NCI-H526 treated with DMSO at 0.1 percent for 48 hours (cell line): ENCODE measurements at places on chromosomes 6 and 20.
A peak's percentile ranks its signal among the peaks of the same experiment; 100 is the strongest.

DNA sequence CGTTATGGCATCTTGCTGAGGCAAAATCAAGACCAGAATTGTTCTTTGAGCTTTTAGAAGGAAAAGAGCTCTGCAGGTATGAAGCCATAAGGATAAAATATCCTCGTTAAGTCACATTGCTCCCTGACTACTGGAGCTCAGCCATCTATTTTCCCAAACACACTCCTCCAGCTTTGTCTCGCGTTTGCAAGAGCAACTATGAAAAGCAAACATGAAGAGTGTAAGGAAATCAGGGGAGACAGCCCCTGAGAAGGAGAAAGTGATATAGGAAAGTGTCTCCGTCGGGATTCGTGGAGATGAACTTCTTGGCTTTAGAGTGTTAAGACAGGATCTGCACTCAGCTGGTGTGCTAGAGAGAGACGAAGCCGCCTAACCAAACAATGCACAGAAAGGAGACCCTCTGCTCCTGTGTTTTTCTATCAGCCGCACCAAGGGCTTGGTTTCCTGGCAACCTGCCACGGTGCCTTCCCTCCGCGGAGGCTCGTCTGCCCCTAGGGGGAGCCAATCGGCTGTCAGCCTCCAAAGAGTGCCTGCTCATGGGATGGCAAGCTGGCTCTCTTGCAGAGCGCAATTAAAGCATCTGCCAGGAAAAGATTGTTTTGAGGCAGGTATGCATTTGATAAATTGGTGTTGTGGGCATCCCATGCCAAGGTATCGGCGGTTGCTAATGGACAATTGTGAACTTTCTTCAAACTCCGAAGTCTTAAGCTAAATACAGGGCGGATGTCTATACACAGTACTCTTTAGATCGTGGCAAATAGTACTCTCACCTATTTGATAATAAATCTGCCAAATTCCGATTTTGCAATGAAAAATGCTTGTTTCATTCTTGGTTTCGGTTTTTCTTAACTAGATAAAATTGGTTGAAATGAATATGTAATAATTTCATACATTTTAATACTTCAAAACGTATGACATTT is 603.2 kb downstream of the RNF144B start:
- DNase-seq = peak; percentile 45

GRCh38 chr6:138161088-138161337 is 726 bp upstream of the ARFGEF3 start:
- no peak for DNase-seq

GRCh38 chr6:166861961-166862286 is 94.4 kb downstream of the RNASET2 start:
- DNase-seq = no peak

- no peak for DNase-seq
These were observed 38.0 kb upstream of the PDE10A start for GRCh38 chr6:165701005-165701404.

DNA sequence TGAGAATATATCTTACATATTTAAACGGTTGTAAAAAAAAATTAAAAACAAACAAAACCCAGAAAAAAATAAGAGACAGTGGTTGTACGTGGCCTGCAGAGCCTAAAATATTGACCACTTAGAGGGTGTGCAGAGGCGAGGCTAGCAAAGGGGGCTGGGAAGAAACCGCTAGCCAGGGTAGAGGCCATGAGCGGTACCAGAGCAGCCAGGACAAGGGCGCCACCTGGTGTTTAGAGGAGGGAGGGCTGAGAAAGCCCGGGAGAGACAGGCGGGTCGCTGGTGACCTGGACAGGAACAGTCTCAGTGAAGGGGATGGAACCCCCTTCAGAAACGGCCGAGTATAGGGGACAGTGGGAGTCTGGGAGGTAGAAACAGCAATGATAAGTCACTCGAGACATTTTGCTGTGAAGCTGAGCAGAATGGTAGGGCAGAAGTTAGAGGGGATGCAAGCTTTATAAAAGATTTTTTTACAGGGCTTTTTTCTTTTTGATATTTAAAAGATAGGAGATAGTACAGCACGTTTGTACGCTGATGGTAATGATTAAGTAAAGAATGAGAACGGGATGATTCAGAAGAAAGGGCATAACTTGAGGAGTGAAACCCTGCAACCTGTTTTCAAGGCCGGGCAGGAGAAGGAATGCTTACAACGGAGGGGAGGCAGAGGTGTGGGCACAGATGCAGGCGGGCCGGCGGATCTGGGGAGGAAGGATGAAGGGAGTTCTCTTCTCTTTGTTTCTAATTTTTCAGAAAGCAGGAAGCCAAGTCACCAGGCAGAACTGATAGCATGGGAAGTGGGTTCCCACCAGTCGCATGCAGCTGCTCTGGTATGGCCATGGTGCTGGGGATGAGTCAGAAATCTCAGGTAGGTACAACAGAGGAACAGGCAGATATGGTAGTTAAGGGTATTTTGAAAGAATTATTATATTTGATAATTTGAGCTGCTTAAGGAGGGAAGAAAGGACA is 76.2 kb downstream of the FAM229B start:
- no peak for DNase-seq

GRCh38 chr6:108100003-108100402 is 25.5 kb upstream of the OSTM1 start:
- DNase-seq = no peak

- DNase-seq = no peak
These were observed 184.7 kb upstream of the JARID2 start for GRCh38 chr6:15061180-15061641.

- DNase-seq = no peak
These were observed 96.6 kb upstream of the NXT1 start for GRCh38 chr20:23254034-23254433.

GRCh38 chr20:40241596-40242343 is 447.3 kb downstream of the MAFB start:
- peak; percentile 16 for DNase-seq

DNA sequence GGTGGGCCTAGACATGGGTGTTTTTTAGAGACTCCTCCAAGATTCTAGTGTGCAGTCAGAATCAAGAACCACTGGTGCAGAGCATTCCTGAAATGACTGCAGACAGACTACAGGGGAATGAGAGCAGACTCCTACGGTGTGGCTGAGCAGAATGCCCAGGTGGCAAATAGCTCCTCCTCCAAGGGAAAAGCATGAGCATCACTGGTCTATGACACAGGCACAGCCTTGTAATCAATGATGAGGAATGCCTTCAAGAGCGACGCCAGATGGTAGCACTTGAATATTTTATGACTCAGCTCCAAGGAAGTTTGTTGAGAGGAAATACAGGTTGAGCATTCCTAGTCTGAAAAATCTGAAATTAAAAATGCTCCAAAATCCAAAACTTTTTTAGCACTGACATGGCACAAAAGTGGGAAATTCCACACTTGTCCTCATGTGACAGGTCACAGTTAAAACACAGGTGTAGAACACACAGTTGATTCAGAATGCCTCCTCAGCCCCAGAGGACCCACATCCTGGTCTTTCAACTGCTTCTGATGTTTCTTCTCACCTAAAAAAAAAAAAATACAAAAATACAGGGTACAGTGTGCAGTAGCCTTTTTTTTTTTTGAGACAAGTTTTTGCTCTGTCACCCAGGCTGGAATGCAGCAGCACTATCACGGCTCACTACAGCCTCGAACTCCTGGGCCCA is 10.6 kb upstream of the FAM8A1 start:
- DNase-seq = no peak

DNA sequence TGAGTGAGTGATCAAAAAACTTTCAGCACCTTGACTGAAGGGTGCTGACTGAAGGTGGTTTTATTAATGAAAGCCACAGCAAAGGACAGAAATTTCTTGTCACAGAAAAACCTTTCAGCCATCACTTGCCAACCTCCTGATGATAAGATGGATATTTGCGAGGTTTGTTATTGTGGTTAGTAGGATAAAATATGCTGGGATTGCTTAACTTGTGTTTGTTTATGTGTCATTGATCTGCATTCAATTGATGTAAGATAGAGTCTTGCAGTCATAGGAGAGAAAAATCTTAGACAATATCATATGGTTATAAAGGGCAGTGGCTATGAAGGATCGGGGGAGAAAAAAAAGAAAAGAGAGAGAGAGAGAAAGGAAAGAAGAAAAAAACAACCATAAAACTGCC is 1.2 kb downstream of the TSBP1 start:
- DNase-seq = no peak

DNA sequence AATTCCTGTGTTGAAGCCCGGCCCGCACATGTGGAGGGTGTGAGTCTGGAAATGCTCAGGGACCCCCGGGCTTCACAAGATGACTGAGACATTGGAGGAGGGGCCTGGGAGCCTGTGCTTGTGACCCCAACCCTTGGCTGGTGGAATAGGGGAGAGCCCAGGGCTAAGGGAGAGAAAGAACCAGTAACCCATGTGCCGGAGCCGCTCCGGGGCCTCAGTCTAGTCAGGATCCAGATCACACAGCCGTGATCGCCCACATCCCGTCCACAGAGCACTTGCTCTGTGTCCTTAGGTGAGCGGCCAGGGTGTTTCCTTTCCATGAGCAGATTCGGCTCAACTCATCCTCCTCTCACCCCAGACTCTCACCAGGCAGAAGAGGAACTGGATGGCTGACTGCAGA is 152.3 kb upstream of the RPS6KA2 start:
- DNase-seq = no peak

DNA sequence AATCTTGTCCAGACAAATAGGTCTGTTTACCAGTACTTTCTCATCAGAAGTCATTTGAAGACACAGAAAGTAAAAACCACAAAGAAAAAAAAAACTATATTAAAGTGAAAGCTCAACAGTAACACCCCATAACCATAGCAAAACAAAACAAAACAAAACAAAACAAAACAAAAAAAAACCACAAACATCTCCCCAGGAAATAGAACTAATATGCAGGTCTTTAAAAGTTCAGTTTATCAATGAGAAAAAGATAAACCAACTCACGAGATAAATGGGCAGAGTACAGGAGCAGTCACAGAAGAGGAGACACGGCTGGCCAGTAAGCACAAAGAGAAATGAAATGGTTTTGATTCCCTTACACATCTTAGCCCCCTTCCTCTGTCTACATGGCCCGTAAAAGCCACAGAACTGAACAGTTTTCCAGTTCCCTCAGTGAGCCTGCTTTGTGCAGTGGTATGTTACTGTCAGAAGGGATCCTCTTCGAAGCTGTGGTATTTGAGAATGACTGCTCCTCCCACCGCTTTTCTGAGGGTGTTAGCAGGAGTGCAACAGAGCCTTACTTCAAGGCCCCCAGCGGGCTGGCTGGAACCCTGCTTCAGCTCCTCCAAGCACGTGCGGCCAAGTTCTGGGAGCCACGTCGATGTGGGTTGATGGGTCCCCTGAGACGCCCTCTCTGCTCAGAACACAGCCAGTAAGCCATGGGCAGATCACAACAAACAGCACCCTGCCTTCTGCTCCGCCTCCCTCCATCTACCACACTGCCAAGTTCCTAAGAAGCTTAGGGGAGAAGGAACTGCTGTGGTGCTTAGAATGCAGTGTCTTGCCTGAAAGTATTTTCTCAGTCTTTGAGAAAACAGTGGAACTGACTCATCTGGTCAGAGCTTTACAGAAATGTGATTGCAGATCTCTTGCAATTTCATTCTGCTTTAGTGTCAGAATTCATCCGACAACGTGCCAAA is 14.0 kb downstream of the UST start:
- DNase-seq = no peak

GRCh38 chr6:2209226-2209809 is 36.1 kb downstream of the GMDS start:
- DNase-seq = peak; percentile 37

GRCh38 chr6:22526736-22527135 is 42.6 kb upstream of the HDGFL1 start:
- DNase-seq = no peak
